ENCODE measurements at places on chromosomes 2 and 18. TPM values are rescaled to one million over a fixed set of nuclear protein-coding genes. Genes with fewer than 3 reads are reported as not detected.

NEURL3 gene
- total RNA-seq, result not detected

NGEF gene
- not detected for total RNA-seq

UGT1A5 gene
- not detected for total RNA-seq

DES gene
- 0.51 TPM for total RNA-seq

RGPD8 gene
- total RNA-seq, result 16.8 TPM

SDC1 gene
- 33.1 TPM for total RNA-seq

LIMS3 gene
- 3.9 TPM for total RNA-seq

RIOK3 gene
- 71.7 TPM for total RNA-seq

FLACC1 gene
- total RNA-seq, result 2.3 TPM

DPP10 gene
- not detected for total RNA-seq

CRACDL gene
- total RNA-seq, result not detected

LRATD1 gene
- total RNA-seq, result 1.2 TPM

CTAGE1 gene
- total RNA-seq, result 0.11 TPM

ZEB2 gene
- total RNA-seq, result 36.4 TPM

AGFG1 gene
- 144 TPM for total RNA-seq

SFTPB gene
- not detected for total RNA-seq

GPAT2 gene
- 1.0 TPM for total RNA-seq

GRP gene
- not detected for total RNA-seq

ABCB11 gene
- total RNA-seq, result not detected

TNS1 gene
- total RNA-seq, result 104 TPM

MC2R gene
- not detected for total RNA-seq

TOGARAM2 gene
- total RNA-seq, result not detected

PJVK gene
- total RNA-seq, result 0.97 TPM

CCDC141 gene
- not detected for total RNA-seq

TBR1 gene
- total RNA-seq, result 0.97 TPM

SPDYA gene
- not detected for total RNA-seq

TEX261 gene
- total RNA-seq, result 46.9 TPM

FAM110C gene
- total RNA-seq, result not detected

CYP27C1 gene
- total RNA-seq, result 0.65 TPM

ERFE gene
- 0.86 TPM for total RNA-seq

GIGYF2 gene
- total RNA-seq, result 69.0 TPM

IL37 gene
- total RNA-seq, result not detected

RGPD3 gene
- total RNA-seq, result 0.13 TPM

UGT1A7 gene
- not detected for total RNA-seq

RBM43 gene
- total RNA-seq, result 6.8 TPM

IL1B gene
- 0.86 TPM for total RNA-seq

ALK gene
- not detected for total RNA-seq

WDR12 gene
- 45.8 TPM for total RNA-seq

TCF23 gene
- total RNA-seq, result not detected

SERPINB2 gene
- total RNA-seq, result 6.1 TPM

Measured in GM23248 (cell line).